BE2C (cell line): ENCODE measurements at places on chromosomes 1 and 21.

DNA sequence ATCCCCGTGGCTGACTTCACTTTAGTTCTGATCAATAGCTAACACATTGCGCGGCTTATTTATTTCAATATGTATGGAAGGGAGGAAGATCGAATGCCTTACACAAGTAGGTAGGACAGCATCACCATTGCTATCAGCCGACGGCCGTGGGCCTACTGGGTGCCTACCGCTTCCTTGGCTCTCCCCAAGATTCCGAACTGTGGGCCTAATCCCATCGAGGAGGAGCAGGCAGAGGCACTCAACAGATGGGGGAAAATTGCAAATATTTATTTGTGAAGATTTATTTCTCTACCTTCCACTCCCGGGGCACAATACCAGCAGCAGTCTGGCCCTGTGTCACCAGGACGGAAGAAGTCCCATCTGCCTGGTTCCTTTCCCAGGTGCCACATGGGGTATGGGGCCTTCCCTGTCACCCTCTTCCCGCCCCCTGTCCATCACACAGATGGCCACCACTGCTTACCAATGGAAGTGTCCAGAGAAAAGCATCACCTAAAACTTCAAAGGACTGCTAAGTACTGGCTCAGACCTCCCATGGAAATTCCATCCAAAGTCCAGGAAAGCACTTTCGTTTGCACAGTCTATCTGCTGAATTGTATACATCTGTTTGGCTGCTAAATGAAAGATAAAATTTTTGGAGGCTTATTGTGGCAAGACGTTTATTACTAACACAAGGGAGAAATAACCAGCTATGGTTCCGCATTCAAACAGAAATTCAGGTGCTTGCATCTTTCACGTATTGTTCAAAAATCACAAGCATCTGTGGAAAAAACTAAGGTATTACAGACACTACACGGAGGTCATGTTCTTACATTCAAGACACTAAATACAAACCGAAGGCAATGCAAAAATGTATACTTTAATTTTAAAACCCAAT, 11.8 kb downstream of the AGT start:
- DNase-seq, result no peak

DNA sequence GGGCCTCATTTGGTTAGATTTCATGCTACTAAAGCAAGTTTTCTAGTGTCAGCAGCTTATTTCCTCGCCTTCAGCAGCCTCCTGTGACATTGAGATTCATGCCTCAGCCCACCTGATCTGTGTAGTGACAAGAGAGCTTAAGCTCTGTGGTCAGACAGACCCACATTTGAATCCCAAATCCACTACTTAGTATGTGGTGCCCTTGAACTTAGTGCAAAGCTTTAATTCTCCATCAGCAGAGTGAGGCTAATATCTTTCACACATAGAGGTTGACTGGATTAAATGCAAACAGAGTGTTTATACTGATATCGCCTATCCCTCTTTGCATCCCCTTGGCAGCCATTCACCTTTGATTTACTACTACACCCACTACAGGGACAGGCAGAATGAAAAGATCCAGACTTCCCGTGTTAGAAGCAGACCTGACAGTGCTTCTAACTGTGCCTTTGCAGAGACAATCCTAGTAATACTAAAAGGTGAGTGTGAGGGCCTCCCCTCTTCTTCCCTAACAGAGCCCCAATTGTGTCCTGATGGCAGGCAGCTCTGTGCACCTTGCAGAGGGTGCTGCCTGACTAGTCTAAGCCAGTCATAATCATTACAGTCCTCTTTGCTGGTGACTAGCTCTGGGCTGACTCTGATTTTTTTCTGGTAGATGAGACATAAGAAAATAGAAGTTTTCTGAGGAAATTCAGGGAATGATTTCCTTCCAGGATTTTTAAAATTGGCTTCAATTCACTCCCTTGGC, 264.0 kb downstream of the CTH start:
- no peak for DNase-seq

GRCh38 chr21:45265721-45266517, 21.8 kb downstream of the POFUT2 start:
- DNase-seq, result no peak

- DNase-seq, result no peak
Measured at GRCh38 chr1:150863724-150864123, 12.7 kb downstream of the ARNT start.

- DNase-seq, result no peak
Measured at GRCh38 chr1:16980473-16981268, at the start of gene MFAP2. Gene MFAP2 (minus strand): TSS chr1:16980620. CDS start chr1:16978273, 2,347 bp downstream.

DNA sequence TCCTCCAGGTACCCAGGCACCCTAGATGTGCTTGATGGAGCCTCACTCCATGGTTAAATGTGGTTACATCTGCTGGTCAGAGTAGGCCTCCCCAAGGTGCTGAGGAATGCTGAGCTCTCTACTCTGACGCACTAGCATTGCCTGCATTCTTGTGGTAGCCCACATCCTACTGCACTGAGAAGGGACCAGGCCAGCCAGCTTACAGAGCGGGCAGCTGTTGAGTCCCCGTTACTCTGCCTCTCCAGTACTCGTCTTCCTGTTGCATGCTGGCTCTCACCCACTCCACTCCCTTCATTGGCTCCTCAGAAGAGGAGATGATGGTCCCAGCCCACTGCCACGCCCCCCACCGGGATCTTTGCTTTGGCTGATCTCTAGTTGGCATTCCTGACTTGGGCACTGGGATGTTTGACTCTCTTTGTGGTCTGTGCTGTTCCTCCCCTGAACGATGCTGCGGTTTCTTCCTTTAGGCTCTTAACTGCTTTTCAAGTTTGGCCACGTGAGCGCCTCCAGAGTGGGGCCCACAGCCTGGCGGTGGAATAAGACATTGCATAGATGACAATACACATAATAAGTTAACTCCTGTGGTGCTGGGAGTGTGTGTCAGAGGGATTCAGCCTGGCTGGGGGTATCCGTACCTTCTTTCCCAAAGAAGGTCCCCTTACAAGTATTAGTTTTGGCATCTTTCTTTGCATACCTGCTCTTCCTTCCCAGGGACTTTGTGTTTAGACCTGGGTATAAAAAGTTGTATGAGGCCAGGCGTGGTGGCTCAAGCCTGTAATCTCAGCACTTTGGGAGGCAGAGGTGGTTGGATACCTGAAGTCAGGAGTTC, 18.6 kb downstream of the AZIN2 start:
- no peak for DNase-seq

DNA sequence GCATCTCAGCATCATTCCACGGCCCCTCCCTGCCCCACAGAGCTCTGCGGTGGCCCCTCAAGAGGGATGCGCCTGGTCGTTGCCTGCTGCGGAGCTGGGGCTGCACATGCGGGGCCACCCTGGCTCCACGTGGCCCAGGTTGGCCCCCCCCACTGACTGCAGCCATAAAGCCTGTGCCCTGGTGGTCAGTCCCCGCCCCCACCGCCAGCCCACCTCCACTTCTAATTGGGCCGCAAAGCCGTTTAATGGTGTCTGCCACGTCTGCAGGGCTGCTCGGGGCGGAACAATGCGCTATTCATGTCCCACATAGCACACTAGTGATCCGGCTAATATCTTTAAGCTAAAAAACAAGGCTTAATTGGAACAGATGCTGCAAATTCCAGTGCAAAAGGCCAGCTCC, 33.5 kb upstream of the ACTRT2 start:
- no peak for DNase-seq

DNA sequence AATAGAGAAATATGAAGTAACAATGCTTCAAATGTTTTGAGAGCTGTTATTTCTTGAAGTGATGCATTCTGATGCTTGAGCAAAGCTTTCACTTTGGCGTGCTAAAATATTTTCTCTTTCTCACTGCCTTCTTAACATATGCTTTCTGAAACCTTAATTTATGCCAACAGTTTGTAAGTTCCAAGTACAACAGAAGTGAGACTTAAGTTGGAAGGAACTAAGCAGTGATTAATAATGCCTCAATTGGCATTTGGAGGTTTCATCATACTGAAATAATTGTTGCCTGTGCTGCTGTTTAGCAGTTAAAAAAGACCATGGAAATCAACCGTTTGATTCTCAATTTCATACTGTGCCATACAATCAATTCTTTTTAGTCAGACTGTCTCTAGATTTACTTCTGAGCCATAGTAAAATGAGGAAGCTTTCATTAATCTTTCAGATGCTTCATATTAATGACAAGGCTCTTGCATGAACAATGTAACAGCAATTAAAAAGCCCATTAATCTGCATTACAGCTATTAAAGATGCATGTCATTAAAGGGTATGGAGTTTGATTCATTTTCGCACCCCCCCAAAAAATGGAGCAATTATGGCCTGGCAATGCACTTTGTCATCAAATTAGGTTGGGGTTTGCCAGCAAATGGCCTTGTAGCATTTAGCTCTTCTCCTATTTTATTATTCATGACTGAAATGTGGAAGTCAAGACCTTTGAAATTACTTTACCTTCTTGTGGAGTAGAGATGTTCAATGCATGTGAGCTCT, 375.3 kb downstream of the USH2A start:
- no peak for DNase-seq

- DNase-seq, result no peak
Measured at GRCh38 chr1:99457381-99458165, 188.3 kb upstream of the PALMD start.

- no peak for DNase-seq
Measured at GRCh38 chr1:115524236-115524635, 117.5 kb upstream of the VANGL1 start.

GRCh38 chr1:43363283-43363934, 4.4 kb downstream of the ELOVL1 start:
- DNase-seq, result no peak

GRCh38 chr21:38914528-38915293, 109.0 kb downstream of the ETS2 start:
- no peak for DNase-seq

- DNase-seq, result no peak
Measured at GRCh38 chr1:86699186-86699585, 5.2 kb upstream of the SH3GLB1 start.

DNA sequence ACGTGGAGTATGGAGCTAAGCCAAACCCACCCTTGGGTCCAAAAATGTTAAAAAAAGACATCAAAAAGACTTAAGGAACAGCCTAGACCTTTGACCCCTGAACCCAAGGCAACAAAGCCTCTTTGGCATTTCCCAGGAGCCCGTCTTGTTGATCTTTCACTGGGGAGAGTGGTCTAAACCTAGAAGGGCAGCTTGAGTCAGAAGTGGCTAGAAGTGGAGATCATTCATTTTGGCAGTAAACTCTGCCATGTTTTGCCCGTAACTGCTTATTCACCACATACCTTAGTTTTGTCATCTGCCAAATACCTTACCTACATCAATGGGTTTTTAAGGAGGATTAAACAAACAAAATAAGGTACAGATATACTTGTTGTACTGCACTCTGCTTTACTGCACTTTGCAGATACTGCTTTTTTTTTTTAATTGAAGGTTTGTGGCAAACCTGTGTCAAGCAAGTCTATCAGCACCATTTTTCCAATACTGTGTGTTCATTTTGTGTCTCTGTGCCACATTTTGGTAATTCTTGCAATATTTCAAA, 1.7 kb upstream of the CTSE start:
- DNase-seq, result no peak

DNA sequence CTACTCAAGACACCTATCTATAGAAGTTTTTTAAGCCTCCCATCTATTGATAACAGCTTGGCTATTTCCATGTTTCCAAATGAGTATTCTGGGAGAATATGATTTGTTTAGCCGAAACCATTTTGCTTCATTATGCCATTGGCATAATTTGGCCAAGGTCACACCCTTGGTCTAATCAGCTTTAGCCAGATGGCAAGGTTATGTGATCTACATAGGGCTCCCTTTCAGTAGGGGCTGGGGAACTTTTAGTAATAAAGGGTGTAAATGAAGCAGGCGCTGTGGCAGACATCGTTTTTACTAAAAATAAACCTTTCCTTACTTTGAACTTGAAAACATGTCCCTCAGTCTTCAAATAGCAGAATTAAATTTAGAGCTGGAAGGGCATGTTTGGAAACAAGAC, 3.0 kb upstream of the PDC start:
- no peak for DNase-seq

DNA sequence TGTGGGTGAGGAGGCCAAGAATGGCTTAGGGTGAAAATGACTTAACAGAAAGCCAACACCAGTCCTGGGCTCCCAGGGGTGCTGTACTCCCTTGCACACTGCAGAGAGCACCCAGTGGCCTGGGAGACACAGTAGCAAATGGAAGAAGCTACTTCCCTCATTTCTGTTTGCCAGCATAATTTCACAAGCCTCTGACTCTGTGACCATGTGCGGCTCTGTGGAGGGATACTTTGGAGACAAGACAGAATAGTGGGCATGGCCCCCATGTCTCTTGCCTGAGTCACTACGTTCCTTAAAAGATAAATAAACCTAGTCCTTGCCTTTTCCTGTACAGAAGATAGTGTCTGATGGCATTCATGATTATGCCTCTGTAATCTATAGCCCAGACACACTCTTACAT, 38.1 kb downstream of the TRIM62 start:
- DNase-seq, result no peak

- no peak for DNase-seq
Measured at GRCh38 chr1:205477759-205478247, 22.0 kb upstream of the BLACAT1 start.

DNA sequence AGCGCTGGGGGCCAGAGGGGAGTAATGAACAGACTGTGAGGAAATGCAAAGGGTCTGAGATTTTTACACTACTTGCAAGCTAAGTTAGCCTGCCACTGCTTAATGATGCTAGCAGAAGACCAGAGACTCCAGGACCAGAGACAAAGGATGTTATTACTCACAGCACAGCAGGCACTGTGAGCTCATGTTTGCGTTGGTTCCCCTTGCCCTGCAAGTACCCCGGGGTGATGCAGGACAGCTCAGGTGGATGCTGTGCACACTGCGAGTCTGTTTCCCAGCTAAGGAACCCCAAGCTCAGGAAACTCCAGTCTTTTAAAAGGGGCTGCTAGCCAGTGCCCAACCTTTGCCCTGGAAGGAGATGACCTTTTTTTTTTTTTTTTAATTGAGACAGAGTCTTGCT, 1.2 kb downstream of the FHAD1 start:
- DNase-seq, result no peak

GRCh38 chr1:225508538-225509375, 80.9 kb upstream of the LBR start:
- DNase-seq, result no peak

DNA sequence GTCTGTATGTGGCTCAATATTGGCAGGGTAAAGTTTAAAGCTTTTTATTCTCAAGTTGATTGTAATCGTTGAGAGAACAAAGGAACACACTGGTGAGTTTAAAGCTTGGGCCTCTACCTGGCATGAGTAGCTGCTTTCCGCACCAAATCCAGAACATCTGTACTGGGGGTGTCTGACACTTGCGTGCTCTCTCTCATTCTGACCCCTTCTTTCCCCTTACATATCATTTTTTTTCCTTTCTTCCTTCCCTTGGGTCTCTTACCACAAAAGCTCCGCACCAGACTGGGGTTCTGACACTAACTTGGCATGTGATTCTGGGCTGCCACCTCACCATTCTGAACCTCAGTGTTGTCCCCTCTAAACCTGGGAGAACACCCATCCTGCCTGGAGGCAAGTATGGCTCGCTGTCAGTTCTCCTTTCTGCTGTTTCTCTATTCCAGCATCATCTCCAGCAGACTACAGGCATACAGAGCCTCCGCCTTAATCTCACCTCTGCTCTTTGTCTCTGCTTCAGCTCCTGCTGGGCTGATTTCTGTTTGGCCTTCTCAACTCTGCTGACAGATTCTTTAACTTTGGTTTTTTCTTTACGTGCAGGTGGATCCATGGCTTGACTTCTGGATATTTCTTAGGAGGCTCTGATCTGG, 859 bp upstream of the ERMAP start:
- no peak for DNase-seq
